ENCODE measurements at places on chromosomes 3 and 15.
A peak's percentile ranks its signal among the peaks of the same experiment; 100 is the strongest.

DNA sequence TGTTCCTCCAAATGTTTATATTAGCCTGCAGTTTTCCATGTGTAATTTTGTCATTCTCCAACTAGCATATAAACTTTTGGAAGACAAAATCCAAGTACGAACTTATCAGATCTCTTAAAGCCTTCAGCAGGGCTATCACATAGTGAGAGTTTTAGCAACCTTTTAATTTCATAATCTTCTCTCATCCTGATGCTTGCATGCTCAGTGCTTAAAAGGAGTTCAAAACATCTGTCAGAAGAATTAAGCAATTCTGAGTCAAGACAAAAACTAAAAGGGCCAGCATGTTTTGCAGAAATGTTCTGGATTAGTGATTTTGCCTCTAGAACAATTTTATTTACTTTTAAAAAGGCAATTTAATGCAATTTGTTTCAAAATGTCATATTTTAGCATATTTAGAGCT lies 73.4 kb upstream of the SLC2A2 start:
- no peak for DNase-seq

GRCh38 chr3:33441225-33441976 lies 1.2 kb upstream of the UBP1 start:
- DNase-seq: no peak

DNA sequence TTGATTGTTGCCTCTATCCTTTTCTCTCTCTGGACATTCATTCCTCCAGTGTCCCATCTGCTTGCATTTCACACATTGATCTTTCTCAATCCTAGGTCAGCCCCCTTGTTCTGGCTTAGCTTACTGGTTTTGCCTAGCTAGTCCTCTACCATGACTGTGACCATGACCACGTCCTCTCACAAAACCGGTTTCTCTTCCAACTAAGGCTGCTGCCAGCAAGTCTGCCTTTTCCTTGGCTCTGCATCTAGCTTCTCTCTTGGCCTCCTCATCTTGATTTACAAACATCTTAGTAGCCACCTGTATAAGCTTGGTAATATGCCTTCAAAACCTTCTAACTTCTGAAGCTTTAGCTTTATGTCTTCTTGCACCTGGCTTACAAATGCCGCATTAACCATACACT lies 167.2 kb downstream of the STXBP5L start:
- no peak for DNase-seq

DNA sequence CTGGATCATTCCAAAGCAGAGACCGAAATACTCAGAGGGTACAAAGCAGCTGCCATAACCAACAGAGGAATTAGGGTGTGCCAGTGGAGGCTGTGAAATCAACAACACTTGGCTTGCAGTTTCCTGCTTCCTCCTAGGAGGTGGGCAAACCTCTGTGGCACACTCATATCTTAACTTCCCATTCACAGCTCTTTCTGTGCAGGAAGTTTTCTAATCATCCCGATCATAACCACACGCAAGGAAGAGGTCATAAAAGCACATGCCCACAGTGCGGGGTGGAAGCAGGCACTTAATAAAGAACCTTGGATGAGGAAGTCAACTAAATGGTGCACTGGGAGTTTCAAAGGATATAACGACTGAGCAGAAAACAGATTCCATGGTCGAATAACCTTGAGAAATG lies 5.1 kb downstream of the SCAMP2 start:
- DNase-seq: peak; percentile 38

GRCh38 chr3:150793641-150794040 lies 30.7 kb upstream of the SIAH2 start:
- DNase-seq: no peak

All from CD4-positive, alpha-beta T cell treated with Interleukin-4 for 4 hours (primary cell).